Heart left ventricle (tissue), 16 donors: ENCODE measurements at places on chromosomes 16 and 17.

- DNase-seq: no peak
Observed at GRCh38 chr16:85557083-85557970, 55.8 kb upstream of the GSE1 start.

GRCh38 chr17:36514856-36515255 is 19.8 kb downstream of the MYO19 start:
- DNase-seq: no peak

- peak; percentile 20 for DNase-seq
Observed at GRCh38 chr17:32350666-32351418, 885 bp downstream of the ZNF207 start.

- DNase-seq: no peak
Observed at GRCh38 chr17:35773679-35774425, 13.2 kb downstream of the C17orf50 start.

GRCh38 chr17:81556863-81557262 is 4.7 kb upstream of the FAAP100 start:
- DNase-seq: no peak

DNA sequence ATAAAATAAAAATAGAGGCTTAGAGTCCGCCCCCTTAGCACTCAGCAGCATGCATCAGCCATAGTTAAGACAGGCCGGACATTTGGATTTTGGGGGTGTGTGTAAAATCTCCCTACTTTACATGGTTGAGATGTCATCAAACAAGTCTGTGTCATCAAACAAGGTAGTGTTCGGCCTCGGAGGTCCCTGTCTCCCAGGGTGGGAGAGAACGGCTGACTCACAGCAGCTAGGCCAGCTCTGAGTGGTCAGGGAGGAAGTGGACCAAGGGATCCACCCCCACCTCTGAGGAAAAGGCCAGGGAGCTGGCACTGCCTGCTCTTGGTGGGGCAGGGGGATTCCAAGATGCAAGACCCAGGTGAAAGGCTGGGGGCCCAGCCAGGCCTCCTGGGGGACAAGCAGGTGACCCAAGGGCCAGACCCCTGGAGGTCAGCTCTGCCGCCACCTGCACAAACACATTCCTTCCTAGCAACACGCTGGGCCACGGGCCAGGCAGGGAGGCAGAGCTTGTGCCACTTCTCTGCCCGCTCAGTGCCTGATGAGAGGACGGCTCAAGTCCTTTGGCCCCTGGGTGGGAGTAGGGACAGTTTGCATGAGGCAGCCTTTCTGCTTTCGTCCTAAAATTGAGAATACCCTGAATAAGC is 28.5 kb downstream of the KIFC3 start:
- peak; percentile 14 for DNase-seq

DNA sequence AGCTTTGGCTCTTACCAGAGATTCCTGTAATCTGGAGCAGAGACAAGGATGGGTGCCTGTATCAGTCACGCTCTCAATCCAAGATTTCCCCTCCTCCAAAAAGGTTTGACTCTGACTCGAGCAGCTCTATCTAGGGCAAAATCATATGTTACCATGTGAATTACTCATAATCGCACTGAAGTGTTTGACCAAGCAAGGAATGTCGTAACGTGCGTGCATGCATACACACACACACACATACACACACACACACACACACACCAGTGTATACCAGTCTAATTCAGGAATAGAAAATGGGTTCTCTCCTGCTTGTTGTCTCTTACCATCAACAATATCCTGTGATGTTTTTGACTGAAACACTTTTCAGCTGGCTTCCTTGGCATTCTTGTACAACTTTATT is 835.1 kb downstream of the KCNJ2 start:
- no peak for DNase-seq

- no peak for DNase-seq
Observed at GRCh38 chr17:67554634-67555033, 163.1 kb upstream of the NOL11 start.

- no peak for DNase-seq
Observed at GRCh38 chr16:53744449-53744848, 40.5 kb downstream of the FTO start.

DNA sequence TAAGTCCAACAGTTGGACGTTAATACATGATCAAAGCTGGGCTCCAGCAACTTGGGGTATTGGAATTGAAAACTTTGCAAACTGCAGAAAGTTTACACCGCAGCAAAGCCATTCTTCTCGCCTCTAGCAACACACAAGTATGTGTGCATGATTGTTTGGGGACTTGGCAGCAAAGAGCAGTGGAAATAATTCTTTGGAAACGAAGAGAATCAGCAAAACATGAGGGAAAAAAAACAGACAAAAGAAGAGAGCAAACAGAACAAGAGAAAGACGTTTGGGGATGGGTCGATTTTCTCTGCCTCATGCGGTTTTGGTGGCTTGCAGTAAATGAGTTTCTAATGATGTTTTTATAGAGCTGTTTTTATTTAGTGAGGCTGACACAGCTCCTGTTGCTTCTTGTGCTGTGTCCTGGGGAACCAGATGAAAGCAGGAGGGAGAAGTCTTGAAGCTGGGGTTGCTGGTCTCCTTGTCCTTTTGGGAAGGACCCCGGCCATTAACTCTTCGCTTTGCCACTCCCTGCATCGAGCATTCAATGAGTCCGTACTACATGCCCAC is 502.9 kb downstream of the GRIN2A start:
- DNase-seq: no peak

DNA sequence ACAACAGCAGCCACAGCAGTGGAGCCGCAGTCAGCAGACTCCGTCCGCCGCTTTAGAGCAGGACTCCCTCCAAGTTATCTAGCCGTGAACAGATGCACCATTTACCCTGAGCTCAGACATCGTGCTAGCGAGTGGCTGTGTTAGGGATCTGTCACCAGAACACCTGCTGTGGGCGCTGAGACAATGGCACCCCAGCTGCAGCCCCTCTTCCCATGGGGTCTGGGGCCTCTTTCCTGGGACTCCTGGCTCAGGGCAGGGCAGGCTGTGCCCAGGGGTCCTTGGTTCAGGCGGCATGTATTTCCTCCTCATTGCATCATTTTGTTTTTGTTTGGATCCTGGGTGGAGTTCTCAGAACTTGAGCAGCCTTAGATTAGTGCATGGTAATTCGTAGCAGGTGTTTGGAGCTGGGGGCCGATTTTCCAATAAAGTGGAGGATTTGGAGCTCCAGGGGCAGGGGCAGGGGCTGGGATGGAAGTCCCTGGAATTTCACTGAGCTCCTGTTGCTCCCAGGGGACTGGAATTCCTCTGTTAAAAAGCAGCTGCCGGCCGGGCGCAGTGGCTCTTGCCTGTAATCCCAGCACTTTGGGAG is 23.4 kb downstream of the NMRAL1 start:
- DNase-seq: peak; percentile 9

DNA sequence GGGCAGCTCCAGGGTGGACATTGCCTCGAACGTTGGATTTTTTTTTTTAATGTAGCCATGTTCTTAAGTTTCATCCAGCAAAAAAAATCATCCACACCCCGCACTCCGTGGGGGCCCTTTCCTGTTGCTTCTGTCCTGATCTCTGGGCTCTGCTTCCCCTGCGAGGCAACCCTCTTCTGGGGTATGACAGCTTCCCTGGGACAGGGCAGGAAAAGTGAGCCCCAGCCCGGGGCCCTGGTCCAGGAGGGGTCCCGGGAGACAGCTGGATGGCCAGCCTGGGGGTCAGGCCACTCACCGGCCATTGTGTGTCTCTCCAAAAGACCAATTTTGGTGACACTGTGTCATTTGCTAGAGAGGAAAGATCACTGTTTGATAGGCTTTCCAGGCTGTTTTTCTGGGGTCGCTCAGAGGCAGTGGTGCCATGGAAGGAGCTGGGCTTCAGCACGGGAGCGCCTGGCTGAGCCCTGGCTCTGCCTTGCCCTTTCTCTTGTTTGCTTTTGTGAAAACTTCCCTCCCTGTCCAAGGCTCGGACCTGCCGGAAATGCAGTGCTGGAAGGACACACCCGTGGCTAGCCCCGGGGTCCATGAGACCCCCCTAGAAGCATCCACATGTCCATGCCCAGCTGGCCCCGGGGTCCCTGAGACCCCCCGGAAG is 41.0 kb upstream of the CHMP6 start:
- DNase-seq: no peak

DNA sequence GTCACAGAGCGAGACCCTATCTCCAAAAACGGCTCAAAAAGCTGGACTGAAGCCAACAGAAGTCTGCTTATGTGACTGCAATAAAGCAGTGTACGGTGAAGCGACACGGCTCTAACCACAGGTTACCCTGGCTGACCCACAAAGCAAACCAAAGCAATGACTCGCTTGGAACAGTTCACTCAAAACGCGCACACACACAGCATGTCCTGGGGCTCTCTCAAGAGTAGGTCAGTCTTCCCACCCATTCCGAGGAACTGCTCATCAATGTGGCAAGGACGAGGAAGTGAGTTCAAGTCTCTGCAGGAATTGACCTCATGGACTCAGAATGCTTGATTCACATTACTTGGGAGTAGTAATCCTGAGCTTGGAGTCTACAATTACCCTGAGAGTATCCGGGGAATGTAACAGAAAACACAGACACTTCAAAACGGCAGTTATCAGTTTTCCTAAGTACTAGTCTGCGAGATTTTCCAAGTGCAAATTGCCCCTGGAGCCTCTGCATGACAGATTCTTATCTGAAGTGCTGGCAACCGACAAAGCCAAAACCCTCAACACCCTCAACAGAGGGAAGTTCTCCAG is 25.4 kb downstream of the PELP1 start:
- DNase-seq: no peak

- DNase-seq: no peak
Observed at GRCh38 chr16:66787427-66787826, 14.0 kb downstream of the TERB1 start.

GRCh38 chr17:35900280-35900679 is 20.1 kb upstream of the CCL5 start:
- DNase-seq: no peak

GRCh38 chr16:66516509-66516807 is 33.5 kb downstream of the TK2 start:
- no peak for DNase-seq

DNA sequence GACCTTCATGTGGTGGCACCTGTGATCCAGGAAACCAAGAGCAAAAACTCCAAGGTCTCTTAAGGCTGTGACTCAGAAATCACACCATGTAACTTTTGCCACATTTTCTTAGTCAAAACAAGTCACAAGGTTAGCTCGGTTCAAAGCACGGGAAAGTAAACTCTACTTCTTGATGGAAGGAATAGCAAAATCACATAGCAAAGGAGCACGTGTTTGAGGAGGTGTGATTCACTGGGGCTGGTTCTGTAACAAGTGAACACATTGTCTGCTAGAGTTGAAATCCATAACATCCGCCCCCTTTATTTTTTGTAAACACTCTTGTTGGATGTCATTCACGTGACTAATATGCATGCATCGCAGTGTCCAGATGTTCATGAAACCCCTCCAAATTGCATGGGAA is 415.0 kb upstream of the MAF start:
- DNase-seq: no peak

DNA sequence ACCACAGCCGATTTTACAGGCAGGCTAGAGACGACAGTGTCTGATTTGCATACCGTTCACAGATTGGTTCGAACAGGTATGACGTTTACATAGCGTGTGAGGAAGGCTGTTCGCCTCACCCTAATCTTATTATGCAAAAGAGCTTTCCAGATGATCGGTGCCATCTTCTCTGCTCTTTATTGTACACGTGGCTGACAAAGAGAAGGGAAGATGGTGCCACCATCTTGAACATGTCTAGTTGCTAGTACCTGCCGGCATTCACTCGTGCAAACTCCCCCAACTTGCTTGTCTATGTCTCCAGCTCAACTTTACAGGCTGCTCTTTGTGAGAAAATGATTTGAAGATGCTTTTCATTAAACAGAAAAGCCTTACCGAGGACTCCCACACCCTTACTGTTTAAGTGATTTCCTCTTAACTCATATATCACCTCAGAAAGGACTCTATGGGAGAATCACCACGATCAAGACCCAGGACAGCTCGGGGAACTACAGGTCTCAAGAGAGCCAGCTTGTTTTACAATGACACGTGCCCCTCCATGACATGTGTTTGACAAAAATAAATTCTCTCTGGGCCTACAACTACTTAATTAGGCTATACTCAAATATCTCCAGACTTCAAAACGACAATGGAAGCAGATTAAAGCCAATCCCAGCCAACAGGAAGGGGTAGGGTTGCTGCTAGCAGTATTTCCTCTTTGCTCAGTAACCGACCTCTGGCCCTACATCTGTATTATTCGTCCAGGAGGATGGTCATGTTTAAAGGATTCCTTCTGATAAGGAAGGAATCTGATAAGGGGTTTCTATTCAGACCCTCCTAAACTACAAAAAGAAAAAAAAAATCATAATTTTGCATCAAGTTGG is 480.6 kb downstream of the TMEM114 start:
- no peak for DNase-seq

DNA sequence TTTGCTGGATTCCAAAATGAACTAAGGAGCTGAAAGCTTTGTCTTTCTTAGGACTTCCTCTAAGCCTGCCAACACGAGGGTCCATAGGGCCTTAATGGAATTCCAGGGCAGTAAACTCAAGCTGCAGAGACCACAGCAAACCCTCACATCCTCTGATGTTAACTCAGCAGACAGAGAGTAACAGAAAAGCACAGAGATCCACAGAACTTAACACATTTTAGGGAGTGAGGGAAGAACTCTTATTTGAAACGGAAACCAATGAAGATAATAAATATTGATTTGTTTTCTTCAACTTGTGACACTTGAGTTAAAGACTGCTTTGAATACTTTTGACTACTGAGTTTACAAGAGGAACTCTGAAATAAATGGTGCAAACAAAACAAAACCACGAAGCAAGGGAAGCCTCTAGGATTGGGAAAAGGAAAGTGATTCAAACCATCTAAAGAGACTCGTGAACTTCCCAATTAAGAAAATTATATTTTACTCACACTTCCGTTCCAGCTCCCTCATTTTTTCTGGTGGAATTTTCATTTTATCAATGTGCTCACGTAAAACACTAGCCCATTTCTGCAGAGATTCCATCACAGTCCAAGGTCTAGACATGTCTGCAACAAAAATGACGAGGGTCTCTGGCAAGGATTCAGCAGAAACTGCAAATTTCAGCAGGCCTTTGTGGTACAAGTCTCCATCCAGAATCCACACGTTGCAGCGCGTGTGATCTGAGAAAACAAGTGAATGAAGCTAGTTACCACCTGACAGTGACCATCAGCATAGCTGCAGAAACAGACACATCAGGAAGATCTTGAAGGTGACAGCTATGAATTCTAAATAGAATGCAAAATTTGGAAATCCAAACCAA is 9.2 kb downstream of the DYNC1LI2 start:
- DNase-seq: no peak

DNA sequence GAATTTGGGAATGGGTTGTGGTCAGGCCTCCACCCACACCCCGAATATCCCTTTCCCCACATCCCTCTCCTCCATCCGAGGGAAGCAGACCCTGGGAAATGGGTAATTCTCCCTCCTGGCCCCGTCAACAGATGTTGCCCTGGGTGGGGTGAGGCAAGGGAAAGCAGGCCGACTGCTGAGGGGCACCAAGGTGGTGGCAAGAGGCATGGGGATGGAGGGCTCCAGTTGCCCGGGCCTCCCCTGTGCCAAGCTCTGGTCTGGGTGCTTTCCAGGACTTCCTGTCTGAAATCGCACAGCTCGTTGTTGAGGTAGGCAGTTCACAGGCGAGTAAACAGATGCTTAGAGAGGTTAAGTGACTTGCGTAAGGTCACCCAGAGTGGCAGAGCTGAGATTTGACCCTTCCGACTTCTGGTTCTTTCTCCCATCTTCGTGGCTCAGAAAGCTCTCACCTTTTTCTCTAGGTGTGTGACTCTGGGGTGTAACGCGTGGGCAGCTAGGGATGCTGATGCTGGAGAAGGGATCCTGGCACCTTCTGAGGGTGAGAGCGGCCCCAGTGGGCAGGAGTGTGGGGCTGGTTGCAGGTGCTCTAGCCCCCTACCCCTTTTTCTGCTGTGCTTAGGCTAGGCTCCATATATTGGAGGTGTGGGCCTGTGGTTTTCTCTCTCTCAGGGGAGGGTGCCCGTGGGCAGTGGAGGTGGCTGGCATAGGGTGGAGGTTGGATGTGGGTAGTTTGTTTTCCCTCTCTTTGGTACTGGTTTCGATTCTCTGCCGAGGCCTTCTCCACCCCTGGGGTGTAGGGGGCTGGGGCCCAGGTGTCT is 17.2 kb downstream of the RARA start:
- peak; percentile 28 for DNase-seq
